ENCODE measurements at places on chromosomes 6 and 20.

DNA sequence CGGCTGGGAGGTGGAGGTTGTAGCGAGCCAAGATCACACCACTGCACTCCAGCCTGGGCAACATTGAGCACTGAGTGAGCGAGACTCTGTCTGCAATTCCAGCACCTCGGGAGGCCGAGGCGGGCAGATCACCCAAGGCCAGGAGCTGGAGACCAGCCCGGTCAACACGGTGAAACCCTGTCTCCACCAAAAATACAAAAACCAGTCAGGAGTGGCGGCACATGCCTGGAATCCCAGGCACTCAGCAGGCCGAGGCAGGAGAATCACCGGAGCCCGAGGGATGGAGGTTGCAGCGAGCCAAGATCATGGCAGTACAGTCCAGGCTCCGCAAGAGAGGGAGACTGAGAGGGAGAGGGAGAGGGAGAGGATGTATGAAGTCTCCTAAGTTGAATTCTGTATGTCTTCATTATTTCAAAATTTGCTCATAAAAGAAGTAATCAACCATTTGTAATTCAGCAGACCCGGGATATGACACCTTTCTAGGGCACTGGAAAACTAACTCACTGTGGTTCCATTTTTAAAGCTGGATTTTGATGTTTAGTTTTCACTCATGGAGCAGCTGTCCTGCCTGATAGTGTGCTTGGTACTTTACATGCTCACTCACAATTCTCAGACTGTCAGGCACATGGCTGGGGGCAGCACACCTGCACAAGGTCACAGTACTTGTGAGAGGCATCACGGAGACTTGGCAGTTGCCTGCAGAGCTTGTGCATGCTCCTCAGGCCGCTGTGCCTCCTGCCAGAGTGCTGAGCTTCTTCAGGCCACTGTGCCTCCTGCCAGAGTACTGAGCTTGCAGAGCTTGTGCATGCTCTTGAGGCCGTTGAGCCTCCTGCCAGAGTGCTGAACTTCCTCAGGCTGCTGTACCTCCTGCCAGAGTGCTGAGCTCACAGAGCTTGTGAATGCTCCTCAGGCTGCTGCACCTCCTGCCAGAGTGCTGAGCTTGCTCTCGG is 106.2 kb downstream of the ERMARD start:
- no peak for DNase-seq

DNA sequence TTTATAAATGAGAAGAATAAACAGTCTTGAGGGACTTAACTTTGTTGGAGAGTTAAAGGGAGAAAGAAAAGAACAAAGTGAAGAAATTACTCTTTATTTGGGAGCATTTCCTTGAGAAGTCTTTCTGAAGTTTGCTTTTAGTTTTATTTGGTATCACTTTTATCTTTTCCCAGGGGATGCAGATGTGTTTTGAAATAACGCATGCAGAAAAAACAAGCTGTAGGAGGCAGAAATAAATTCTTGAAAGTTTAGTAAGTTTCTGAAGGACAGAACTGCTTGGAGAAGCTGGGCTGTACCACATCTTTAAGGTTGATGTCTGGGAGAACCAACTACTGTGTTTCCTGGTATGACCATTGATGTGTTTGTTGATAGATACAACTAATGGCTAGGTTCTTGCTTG is 75.0 kb downstream of the PLCB4 start:
- DNase-seq: no peak

DNA sequence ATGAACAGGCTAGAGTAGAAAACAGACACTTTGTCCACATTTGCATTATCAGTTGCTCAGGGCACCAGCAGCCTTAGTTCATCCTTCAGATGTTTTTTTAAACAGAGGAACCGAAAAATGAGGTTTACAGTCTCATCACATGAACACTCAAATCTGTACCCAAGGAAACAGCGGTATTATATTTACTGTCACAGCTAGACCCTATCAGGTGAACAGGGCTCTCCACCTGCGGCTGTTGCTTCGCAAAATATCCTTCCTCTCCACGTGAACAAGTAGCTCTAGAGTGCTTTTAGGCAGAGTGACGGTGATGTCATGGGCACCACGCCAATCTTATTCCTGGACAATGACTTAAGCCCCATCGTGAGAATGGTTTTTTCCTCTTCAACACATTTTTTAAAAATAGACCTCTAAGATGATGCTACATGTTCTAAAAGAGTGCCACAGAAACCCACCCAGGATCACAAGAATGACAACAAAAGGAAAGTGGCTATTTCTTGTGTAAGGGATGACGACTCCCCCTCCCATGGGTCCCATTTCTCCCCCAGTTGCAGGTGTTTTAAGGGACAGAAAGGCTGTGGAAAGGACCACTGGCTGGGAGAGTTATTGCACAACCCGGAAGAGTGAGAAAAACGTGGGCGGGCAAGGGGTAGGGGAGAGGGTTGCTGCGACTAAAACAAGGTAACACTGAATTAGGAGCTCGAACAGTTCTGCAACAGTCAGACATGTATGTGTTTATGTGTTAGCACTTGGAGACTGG is 77.7 kb downstream of the EFHC1 start:
- DNase-seq: no peak

- DNase-seq: no peak
Observed at GRCh38 chr6:30547454-30547853, 8.8 kb downstream of the GNL1 start.

GRCh38 chr6:120055071-120055470 is 705.5 kb upstream of the MAN1A1 start:
- no peak for DNase-seq

DNA sequence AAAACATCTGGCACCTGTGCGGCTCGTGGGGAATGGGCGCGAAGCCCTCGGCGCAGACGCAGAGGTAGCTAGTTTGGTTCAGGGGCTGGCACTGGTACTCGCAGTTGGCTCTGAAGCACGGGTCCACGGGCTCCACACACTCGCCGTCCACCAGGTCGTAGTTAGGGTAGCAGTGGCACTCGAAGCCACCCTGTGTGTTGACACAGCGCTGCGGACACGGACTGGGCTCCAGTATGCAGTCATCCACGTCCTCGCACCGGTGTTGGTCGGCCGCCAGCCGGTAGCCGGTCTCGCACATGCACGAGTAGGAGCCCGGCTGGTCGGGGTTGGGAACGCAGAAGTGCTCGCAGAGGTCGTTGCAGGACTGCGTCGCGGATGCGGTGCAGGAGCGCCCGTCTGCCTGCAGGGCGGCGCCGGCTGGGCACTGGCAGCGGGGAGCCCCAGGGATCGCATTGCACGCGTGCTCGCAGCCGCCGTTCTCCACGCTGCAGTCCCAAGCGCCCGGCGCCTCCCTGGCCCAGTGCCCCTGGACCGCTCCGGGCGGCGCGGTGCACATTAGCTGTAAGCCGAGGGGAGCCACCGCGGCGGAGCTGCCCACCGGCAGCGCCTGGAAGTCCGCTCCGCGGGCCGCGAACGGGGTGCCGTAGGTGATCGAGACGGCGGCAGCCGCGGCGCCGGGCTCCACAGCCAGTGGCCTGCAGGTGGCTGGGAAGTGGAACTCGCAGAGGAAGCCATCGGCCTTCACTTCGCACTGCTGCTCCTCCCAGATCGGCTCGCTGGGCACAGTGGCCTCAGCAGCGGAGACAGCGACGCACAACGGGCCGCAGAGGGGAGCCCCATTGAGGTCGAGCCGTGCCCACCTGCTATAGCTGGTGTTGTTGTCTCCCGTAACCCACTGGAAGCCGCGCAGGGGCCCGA is 930 bp downstream of the THBD start:
- no peak for DNase-seq

DNA sequence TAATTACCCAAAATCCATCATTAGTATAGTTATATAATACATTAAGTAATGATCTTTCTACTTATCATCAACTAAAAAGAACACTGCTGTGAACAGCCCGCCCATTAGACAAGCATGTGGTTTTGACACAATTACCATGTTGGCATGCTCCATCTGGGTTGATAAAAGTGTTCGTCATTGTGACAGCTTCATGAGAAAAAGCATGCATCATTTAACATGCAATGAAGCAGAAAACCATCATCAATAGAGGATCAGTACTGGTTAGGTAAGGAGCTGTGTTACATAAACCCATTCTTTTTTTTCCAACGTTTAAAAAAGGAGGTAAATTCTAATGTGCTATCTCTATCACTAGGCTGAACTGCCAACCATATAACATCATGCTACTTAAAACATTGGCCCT is 101.9 kb downstream of the EPB41L2 start:
- DNase-seq: no peak

DNA sequence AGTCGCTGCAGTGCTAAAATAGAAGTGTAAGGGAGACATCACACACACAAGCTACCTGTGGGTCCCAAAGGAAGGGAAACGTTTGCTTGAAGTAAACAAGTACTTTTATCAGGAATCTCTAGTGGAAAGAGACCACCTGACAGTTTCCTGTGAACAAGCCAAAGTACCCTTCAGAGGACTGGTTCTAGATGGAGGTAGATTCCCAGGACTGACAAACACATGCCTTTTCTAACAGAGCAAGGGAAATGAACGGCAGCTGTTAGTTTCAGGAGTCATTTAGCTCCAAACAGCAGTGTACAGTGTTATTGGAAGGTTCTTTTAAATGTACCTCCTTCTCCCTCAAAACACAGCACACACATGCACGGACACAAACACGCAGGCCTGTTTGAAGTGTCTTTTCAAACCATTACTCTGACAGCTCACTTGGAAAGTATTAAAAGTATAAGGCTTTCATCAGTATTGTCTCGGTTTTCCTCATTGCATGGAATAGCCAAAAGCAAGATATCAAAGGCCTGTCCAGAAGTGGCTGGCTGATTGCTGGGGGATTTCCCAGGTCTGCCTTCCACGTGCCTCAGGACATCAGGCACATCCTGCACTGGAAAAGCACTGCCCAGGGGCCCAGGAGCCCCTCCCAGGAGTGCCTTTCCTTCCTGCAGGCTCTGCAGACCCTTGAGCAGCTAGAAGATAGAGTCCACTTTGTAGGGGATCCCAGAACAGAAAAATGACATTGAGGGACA is 393.2 kb upstream of the SOX4 start:
- no peak for DNase-seq

DNA sequence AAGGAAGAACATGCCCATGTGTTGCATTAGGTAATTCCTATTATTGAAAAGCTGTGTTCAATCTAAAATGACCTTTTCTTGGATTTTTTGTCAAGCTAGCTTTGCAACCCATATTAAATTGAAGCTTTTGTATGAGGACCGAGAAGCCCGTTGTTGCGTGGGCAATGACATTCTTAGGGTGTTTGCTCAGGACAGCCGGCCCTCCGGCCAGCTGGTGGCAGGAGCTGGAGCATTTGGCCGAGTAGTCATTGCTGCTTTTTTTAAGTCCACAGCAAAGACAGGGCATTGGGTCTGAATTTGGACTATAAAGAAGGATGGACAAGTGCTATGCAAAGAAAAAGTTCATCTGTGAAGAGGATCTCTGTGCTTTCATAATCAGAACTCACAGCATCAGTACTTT is 365.8 kb downstream of the SAMD5 start:
- no peak for DNase-seq

GRCh38 chr6:139531148-139532115 is 157.0 kb upstream of the CITED2 start:
- DNase-seq: no peak

- DNase-seq: no peak
Observed at GRCh38 chr6:29424575-29424974, 9.8 kb downstream of the OR12D1 start.

GRCh38 chr6:134477991-134478635 is 160.2 kb upstream of the SGK1 start:
- no peak for DNase-seq

- no peak for DNase-seq
Observed at GRCh38 chr6:93676581-93676980, 257.2 kb upstream of the EPHA7 start.

Measured in LoVo (cell line).